ENCODE measurements at places on chromosomes 4 and X.

DNA sequence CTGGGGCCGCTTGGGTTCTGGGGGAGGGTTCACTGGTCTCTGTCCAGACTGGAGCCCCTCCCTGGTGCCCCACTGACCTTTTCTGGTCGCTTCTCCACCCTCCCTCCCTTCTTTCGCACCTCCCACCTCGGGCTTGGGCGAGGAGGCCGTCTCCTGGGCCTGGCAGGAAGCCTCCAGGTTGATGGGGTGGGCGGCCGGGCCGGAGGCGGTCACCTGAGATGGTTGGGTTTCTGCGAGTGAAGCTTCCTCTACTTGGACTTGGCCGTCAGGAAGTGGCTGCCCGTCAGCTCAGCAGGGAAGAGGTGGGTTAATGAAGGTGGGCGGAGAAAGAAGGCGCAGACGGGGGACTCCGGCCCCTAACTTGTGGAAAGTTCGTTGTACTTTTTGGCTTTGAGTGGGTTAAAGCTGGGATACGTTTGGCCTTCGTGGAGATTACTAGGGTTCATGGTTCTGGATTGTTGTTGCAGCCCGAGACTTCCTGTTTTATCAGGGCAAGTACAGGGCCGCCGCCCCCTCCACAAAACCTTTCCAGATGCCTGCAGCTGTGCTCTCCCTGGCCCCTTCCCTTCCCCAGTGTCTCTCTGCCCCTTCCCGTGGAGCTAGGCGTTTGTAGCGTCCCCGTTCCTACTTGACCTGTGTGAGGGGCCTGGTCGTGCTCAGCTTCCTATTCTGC, 1.2 kb downstream of the AKAP17A start:
- DNase-seq = no peak

DNA sequence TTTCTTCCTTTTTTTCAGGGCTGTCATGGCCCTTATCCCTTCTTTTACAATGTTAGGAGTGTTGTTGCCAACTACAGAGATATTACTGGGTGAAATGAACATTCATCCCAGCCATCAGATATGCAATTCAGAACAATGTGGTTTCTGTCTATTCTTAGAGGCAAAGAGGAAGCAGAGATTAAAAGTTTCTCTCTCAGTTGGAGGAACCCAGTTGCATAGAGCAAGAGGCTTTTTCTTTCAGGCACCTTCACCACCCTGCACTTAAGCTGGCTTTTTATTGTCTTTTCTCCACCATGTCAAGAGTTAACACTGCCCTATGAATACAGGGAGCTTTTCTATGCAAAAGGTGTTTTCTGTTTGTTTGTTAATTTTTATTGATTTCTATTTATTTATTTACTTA, 1559.6 kb upstream of the IGFBP7 start:
- DNase-seq = no peak

DNA sequence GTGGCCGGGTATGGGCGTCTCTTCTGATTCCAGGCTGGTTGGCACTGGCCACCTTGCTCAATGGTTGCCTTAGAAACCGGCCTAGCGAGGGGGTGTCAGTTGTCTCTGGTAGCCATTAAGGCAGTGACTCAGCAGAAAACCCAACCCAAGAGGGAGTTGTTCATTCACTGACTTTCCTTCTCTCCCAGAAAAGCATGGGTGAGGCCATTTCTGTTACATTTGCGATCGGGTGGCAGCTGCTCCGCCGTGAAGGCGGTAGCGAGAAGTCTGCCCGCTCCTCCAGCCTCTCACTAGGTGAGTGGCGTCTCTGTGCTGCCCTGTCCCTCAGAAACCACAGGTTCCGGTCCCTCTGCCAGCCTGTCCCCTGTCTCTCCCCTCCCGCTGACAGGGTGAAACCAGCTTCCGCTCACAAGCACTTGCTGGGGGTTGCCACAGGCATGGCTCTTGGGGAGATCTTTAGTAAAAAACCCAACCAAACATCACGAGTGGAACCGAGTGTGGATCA, 17.4 kb downstream of the IRAK1 start:
- peak; percentile 39 for DNase-seq

- no peak for DNase-seq
These were observed 321.7 kb downstream of the DHX15 start for GRCh38 chr4:24262616-24263015.

GRCh38 chr4:2251073-2251794, 9.3 kb upstream of the HAUS3 start:
- DNase-seq = no peak

DNA sequence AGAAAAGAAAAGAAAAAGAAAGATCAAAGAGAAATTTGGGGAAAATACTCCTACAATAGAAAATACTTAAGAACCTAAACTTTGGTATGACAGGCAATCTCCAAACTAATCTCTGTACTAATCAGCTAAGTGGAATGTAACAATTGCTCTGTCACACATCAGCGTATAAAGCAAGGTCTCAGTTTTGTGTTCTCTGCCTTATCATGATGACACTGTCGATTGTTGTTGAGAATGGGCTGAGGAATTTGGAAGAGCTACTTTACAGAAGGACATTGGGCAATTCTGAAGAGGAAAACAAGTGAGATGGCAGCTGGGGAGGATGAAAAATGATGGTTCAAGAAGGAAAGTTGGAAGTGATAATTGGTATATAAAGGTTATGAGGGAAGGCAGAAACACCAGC, 486.0 kb upstream of the HTR2C start:
- no peak for DNase-seq

- no peak for DNase-seq
These were observed 1.1 kb upstream of the TBC1D14 start for GRCh38 chr4:6908432-6909112.

GRCh38 chr4:3880615-3881120, 114.5 kb downstream of the ADRA2C start:
- DNase-seq = peak; percentile 51

GRCh38 chr4:103046416-103047290, 27.1 kb upstream of the SLC9B1 start:
- DNase-seq = peak; percentile 48

GRCh38 chr4:150325872-150326271, 247.6 kb downstream of the DCLK2 start:
- DNase-seq = no peak

- DNase-seq = no peak
These were observed 530.1 kb downstream of the INPP4B start for GRCh38 chr4:142316025-142316424.

DNA sequence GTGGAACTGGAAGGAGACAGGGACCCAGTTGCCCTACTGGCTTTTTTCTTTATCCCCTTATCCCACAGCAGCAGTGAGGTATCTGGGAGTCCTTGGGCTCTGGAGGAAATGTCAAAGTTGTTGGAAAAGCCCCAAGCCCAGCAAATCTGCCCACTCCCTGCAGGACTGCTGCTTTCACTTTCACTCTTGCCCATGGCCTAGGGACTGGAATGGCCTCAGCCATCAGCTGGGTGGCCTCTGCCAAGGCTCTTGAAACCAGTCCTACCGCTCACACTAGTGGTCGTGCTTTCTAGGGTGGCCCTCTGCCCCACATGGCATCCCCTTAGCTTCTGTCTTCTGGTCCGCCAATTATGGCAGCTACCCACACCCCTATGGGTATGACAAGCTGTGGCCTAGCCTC, 9.7 kb upstream of the RHOXF1 start:
- DNase-seq = no peak

DNA sequence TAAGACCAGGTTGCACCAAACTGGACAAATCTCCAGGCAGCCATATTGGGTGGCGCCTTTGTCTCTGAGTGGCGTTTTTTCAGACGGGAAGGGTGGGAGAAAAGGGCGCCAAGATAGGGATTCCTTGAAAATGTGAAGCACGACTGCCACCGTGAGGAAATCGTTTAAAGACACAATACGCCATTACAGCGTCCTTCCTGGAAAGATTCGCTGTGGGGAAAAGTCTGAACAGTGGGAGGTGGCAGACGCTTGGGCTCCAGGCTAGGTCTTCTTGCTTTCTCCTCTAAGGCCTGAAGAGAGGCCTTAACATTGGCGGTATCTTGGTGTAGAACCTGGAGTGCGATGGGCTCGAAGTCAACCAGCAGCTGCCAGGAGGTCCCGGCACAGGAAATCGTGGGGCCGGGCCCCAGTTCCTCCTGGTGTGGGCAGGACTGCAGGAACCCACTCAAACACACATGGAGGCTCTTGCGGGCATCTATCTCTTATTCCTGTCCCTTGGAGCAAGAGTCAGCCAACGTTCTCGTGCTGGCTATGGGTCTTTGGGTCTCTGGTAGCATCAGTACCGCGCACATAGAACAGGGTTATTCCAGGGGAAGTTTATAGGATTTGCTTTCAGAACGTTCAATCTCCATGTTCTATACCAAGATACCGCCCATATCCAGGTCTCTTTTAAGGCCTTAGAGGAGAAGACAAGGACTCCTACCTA, 208.8 kb downstream of the OR13H1 start:
- DNase-seq = peak; percentile 84

DNA sequence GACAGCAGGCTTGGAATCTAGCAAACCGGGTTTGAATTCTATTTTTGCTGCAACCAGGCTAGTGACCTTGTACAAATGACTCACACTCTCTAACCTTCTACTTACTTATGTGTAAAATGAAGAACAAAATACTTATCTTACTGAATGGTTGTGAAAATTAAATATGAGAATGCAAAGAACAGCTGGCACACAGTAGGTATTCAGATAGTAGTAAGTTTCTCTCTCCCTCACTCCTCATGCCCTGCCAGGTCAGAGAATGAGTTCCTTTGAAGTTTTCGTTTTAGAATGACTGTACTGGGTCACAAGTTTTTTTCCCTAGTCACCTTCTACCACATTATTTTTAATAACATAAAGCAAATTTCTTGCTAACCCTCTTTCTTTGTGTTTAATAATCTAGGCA, 33.0 kb downstream of the CISD2 start:
- DNase-seq = no peak

GRCh38 chrX:150517303-150517910, 51.0 kb upstream of the MTM1 start:
- DNase-seq = no peak

- no peak for DNase-seq
These were observed 232.3 kb downstream of the PTTG2 start for GRCh38 chr4:38192516-38192915.

DNA sequence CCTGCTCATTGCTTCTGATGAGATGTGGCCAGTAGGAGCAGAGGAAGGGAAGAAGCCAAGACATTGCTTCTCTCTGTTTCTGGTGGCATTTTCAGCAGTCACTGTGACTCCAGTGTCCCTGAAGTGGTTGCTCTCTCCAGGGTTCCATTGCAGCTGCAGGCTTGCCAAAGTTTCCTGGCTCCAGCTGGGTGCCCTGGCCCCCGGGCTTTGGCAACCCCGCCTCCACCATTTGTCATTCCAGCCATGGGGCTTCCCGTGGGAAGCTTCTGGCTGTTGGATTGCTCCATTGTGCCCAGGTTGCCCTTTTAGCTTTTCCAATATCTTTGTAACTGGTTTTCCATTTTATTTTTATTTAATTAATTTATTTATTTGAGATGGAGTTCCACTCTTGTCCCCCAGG, 12.7 kb downstream of the FGFBP1 start:
- no peak for DNase-seq

- DNase-seq = no peak
These were observed 1026.9 kb upstream of the SLIT2 start for GRCh38 chr4:19224820-19225219.

DNA sequence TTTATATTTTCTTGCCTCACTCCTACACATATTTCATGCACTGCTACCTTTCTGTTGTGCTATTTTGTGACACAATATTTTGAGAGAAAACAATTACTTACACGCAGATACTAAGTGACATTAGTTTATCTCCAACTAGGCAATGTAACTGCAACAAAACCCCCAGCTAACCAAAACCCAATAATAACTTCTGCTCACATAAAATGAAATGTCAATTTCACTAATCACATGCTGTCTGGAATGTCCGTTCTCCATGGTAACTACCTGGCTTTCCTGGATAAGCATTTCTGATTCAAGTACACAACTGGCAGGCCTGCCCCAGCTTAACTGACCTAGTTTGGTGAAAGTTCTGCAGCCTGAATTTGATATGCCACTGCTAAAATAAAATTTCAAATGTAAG, 313.5 kb downstream of the TMA16 start:
- DNase-seq = no peak

- no peak for DNase-seq
These were observed 20.4 kb upstream of the NPY2R start for GRCh38 chr4:155187989-155188388.

- peak; percentile 53 for DNase-seq
These were observed 11.6 kb downstream of the PDZD4 start for GRCh38 chrX:153818571-153819383.

- DNase-seq = no peak
These were observed 189.9 kb downstream of the BMPR1B start for GRCh38 chr4:94947681-94948108.

DNA sequence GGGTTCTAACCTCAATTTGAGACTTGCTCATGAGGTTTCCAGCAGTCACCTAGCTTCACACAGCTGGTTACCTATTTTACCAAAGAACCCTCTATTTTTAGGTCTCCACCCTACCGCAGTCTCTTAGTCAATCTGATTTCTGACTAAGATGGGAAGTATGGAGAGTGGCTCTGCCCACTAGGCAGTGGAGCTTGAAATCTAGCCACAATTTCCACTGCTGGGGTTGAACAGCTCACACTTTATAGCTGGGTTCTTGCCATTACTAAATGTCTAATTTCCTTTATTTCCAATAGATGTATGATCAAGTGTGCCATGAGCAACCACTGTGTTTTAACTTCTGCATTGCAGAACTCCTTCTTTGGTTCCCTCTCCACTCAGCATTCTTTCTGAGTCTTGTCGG, 43.1 kb downstream of the GASK1B start:
- DNase-seq = no peak

- DNase-seq = no peak
These were observed 202.6 kb downstream of the PCDH19 start for GRCh38 chrX:100207331-100208024.

DNA sequence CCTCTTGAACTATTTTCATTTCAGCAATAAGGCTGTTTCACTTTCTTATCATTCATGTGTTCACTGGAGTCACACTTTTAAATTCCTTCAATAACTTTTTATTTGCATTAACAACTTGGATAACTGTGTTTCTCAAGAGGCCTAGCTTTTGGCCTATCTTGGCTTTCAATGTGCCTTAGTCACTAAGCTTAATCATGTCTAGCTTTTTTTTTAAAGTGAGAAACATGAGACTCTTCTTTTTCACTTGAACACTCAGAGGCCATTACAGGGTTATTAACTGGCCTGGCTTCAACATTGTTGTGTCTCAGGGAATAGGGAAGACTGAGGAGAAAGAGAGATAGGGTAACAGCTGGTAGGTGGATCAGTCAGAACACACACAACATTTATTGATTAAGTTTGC, 64.0 kb upstream of the VCX2 start:
- no peak for DNase-seq

DNA sequence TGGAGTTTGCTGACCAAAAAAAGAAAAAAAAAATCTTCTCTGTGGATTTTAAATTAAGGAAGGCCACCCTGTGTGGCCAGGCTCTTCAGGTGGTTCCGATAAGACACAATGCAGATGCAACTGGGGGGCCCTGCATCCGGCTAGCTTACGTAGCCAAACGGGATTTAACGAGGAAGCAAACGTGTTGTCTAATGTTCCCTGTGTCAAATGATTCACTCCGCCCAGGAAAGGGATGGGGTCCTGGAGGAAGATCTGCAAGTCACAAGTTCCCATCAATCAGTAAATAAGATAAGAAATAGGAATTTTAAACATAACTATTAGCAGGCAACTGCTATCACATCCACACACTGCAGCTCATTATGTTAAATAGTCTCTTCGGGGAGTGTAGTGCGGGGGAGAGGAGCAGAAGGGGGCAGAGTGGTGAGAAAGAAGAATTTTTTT, 216.4 kb upstream of the GYPA start:
- DNase-seq = no peak
